ENCODE measurements at places on chromosomes 12 and 14.

GRCh38 chr12:109563291-109564284, 9.7 kb downstream of the MMAB start:
- no peak for DNase-seq

- DNase-seq = no peak
Measured at GRCh38 chr12:106170285-106170684, 31.5 kb upstream of the NUAK1 start.

GRCh38 chr12:105171691-105172436, 64.1 kb downstream of the APPL2 start:
- no peak for DNase-seq

DNA sequence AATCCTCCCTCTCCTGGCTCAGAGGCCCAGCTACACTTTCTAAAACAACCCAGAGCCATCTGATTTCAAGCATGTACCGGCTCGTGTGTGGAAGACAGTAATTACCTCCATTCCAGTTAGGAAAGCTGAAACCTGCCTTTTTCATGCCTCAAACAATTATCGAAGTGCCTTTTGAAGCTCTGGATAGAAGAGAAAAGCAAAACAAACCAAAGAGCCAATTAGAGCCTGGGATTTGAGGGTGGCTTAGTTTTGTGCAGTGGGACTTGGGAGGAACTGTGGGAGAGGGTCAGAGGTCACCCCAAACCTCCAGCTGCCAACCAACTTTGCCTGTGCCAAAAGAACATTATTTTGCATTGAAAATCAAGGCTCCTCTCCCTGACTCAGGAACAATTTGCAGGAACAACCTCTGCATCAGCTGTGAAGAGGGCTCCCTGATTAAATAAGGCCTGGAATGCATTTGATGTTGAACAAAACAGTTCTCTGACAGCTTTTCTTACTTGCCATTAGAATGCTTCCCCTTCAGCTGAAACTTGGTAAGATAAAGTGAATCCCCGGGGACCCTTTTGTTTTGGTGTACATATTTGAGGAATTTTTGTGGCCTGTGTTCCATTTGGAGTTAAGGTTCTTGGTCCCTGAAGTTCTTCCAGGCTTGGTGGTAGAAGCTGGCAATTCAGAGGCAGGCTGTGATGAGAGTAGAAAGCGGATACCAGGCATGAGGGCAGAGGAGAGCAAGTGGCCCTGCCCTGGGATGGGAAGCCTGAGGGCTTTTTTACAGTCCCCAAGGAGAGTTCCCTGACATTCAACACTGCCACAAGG, 270.1 kb downstream of the ZFP36L1 start:
- no peak for DNase-seq

- peak; percentile 55 for DNase-seq
Measured at GRCh38 chr14:91249841-91250616, 5.5 kb upstream of the GPR68 start.

GRCh38 chr14:54762296-54762695, 140.3 kb downstream of the GCH1 start:
- no peak for DNase-seq

GRCh38 chr12:65501093-65501621, 222.7 kb downstream of the MSRB3 start:
- DNase-seq = no peak

- no peak for DNase-seq
Measured at GRCh38 chr14:56149995-56150394, 31.8 kb downstream of the PELI2 start.

- DNase-seq = no peak
Measured at GRCh38 chr14:48563489-48563888, 888.1 kb upstream of the MDGA2 start.

DNA sequence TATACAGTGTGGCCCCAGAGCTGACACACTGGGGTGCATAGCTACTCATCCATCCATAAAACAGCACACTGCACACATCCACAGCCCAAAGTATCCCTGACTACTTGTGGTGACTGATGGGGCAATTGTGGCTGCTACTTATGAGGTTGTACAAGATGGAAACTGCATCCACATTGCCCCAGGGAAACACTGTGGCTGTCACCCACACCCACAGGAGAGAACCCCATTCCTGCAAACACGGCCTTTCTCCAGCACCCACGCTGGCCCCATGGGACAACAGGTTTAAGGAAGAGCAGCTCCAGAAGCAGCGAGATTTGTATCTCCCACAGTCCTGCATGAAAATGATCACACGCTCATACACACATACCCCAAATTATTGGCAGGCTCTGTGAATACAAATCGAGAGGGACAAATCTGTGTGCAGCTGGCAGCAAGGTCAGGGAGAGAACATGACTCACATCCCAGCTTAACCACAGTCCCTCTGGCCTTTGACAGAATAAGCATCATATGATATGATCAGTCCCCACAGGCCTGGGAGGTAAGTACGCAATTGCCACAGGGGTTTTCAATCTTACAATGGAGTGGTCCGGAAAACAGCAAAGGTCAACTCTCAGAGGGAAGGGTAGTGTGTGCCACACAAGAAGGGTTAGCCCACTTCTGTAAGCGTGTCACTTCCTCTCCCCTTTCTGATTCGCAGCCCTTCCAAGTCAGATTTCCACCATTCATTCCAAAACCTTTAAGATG, 61.9 kb downstream of the ESR2 start:
- DNase-seq = peak; percentile 42

DNA sequence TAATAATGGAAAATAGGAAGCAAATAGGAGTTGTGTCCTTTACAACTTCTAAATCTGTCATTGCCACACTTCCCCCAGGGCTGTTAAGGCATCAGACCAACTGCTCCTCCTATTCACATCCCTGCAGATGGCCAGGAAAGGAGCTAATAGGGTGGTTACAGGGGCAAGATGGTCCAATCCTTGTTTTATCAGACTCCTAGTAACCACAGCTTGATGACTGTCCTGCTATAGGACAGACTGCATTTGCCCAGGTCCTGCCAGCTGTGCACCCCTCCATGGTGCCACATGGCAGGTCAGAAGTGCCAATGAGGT, 10.9 kb upstream of the KRT2 start:
- no peak for DNase-seq

DNA sequence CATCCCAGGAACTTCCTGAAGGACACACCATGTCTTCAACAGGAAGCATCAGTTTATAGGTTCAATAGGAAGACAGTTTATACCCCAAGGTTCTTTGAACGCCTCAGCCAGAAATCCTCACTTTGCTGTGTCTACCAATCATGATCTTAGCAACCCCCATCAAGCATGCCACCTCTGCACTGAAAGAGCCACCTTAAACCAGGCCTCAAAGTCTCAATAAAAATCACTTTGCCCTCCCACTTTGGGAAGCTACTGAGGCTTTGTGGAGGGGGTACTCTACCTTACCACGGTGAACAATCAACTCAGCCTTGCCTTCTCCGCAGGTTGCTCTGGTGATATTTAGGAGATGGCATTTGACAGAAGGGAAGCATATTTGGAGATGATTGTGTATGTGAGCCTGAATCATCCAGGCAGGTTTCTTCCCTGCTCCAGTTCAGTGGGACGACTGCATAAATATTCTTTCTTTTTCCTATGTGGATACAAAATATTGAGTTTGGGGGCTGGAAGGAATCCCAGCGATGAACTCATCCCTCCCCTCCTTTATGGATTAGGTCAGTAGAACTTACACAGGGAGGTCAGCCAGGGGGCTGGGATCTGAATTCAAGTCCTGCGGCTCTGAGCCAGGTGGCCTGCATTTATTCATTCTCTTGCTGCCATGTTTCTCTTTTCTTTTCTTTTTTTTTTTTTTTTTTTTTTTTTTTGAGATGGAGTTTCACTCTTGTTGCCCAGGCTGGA, 42.8 kb upstream of the VASH1 start:
- no peak for DNase-seq

DNA sequence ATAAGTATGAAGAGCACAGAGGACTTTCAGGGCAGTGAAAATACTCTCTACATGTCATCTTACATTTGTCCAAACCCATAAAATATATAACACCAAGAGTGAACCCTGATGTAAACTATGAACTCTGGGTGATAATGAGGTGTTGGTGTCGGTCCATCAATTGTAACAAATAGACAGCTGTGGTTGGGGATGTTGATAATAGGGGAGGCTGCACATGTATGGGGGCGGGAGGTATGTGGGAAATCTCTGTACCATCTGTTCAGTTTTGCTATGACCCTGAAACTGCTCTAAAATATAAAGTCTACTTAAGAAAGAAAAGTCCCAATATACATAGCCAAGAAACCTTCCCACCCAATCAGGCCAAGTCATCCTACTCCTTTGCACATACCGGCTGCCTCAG, 88.5 kb downstream of the GPR135 start:
- no peak for DNase-seq

- DNase-seq = no peak
Measured at GRCh38 chr12:24551163-24551786, 397.6 kb downstream of the BCAT1 start.

DNA sequence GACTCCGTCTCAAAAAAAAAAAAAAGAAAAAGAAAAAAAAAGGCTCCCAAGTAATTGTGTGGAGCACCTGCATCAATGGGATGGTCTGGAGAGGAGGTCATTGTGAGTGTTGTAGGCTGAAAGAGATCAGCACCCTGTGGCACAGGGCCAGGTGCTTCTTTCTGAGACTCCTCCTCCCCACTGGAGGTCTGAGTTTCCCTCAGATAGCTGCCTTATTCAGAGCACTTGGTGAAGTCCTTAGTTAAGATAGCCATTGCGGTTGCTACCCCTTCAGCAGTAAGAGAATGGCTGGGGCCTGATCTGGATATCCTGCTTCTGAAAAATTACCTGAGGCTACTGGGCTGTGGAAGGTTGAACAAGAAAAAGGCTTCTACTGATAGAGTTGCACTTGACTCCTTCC, 69.8 kb downstream of the ANO6 start:
- no peak for DNase-seq

- no peak for DNase-seq
Measured at GRCh38 chr12:39692258-39692853, 72.8 kb upstream of the ABCD2 start.

DNA sequence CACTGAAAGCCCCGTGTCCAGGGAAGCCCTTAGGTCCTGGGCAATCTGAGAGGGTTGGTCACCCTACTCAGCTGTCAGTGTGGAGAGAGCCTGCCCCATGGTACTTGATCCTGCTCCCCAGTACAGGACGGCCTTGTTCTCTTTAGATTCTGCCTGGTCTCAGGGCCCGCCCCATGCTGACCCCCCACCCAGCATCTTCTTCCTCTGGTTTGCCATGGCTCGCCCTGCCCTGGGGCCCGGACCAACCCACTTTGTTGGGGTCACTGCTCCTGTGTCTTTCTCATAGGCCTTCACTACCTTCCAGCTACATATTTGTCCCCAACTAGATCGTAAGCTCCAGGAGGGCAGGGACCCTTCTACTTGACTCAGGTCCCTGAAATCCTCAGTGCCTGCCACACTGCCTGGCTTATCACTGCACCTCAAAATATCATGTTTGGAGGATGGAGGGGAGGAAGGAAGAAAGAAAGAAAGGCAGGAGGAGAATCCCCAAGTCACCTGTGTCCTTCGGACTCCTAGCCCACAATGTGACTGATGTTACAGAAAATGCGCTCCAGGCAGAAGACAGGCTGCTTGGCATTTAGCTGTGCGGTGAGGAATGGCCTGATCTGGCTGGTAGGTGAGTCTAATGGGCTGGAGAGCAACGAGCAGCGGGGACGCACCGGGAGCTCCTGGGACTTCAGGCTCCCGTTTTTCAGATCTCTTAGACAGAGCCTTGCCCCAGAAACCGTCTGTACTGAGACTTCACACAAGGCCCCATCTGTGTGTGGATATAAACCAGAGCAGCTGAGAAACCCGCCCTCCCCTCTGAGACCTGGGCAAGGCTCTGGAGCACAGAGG, 66.1 kb downstream of the C14orf132 start:
- no peak for DNase-seq

DNA sequence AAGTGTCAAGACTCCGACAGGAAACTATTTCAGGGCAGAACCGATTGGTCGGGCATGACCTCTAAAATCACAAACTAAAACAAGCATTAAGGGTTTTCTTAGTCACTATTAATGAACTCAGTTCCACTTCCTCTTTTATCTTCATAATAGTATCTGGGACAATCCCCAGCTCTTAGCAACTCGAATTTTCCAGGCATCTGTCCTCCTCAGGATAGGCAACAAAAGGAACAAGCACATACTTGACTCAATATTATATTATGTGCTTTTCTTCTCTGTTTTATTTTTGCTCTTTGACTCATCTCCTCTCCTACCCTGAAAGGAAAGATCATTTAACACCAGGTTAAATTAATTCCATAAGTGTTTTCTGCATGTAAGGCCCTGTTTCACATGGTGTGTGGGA, 638.3 kb upstream of the TBX3 start:
- DNase-seq = no peak

- DNase-seq = no peak
Measured at GRCh38 chr14:58465421-58465820, 37.9 kb downstream of the KIAA0586 start.

DNA sequence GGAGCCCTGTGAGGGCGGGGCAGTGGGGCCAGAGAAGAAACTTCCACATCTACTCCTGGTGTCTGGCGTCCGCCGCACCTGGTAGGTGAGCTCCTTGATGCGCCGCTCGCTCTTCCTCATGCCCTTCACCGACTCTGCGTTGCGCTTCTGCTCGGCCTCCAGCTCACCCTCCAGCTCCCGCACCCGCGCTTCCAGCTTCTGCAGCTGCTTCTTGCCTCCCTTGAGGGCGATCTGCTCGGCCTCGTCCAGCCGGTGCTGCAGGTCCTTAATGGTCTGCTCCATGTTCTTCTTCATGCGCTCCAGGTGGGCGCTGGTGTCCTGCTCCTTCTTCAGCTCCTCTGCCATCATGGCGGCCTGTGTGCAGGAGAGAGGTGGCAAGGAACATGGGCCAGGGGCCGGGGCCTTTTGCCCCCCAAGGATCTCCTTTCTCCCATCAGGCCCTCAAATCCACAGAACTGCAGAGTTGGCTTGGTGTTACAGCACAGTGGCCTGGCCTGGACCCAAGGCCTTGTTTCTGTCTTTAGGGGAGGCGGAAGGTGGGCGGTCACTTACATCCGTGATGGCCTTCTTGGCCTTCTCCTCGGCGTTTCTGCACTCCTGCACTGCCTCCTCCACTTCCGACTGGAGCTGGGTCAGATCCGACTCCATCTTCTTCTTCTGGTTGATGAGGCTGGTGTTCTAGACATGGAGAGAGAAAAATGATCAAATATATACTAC, 7.7 kb downstream of the CMTM5 start:
- DNase-seq = no peak

GRCh38 chr14:97626088-97626487, 828.9 kb downstream of the VRK1 start:
- no peak for DNase-seq

All from activated CD4-positive, alpha-beta T cell treated with anti-CD3 and anti-CD28 coated beads for 36 hours (primary cell).